NCI-H1092 treated with DMSO at 0.1 percent for 48 hours (cell line): ENCODE measurements at places on chromosomes 2 and 18.

DNA sequence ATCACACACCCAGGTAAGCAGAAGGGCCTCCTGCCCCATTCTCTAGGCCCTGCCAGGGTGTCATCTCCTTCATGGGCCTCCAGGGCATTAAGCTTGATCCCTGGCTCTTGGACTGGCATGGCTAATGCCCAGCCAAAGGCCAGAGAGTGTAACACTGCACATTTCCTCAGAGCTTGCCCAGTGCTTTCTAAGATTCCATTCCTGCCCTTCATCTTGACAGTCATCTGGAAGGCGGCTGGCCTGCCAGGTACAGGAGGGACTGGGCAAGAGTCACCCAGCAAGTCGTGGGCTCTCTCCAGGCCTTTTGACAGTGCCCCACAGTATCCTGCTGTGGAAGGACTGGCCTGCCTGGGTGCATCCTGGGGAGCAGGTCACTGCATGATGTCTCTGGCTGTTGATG, 268.9 kb downstream of the HAUS1 start:
- DNase-seq, result no peak

- DNase-seq, result no peak
Observed at GRCh38 chr2:108315444-108315934, 26.8 kb downstream of the SULT1C2 start.

DNA sequence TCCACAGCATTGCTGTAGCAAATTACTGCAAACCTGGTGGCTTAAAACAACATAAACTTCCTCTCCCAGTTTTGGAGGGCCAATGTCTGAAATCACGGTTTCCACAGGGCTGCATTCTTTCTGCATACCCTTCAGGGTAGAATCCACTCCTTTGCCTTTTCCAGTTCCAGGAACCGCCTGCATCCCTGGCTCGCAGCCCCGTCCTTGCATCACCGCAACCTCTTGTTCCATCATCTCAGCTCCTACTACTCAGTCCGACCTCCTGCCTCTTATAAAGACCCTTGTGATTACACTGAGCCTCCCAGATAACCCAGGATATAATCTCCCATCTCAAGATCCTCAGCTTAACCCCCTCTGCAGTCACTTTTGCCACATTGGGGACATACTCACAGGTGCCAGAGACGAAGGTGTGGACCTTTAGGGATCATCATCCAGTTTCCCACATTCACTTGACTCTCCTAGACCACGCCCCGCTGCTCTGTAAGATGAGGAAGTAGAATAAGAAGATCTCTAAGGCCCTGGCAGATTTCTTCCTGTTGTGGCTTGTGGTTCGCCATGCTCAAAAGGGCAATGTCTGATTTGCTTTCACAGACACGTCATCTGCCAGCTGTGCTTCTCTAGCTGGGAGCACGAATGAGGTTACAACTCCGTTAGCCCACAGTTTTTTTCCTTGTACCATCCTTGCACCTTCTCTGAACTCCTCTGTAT, 103.6 kb upstream of the AGAP1 start:
- no peak for DNase-seq

GRCh38 chr18:10147226-10147625, 233.4 kb downstream of the VAPA start:
- no peak for DNase-seq

- no peak for DNase-seq
Observed at GRCh38 chr2:37489536-37489935, 145.1 kb downstream of the QPCT start.

DNA sequence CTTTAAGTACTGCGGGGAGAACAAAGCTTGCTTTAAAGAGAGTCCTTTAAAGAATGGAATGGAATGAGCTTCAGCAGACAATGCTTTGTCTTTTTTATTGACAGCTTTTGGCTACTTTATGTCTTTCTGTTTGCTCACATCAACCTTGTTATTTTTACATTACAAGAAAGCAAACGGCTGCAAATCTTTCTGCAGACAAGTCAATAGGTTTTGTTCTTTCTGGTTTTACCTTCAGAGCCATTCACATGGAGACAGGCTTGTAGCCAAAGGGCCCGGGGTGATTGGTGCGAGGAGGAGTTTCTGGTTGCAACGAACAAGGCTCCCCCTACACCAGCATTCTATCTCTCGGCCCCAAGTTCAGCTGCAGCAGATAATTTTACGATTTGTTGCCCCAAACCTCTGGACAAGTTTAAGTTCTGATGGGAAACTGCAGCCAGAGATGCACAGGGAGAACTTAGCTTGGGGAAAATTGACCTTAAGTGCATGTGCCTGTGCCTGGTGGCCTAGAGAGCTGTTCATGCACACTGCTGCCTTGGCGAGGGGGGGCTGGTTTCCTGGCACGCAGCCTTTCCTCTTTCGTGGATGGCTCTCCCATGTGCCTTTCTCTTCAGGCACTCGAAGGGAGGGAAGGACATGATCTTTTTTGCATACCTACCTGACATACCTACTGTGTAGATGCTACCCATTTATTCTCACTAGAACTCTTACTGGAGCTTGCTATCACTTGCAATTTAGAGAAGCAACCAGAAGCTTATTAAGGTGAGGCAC, 543.2 kb downstream of the DCDC2C start:
- DNase-seq, result peak; percentile 35

DNA sequence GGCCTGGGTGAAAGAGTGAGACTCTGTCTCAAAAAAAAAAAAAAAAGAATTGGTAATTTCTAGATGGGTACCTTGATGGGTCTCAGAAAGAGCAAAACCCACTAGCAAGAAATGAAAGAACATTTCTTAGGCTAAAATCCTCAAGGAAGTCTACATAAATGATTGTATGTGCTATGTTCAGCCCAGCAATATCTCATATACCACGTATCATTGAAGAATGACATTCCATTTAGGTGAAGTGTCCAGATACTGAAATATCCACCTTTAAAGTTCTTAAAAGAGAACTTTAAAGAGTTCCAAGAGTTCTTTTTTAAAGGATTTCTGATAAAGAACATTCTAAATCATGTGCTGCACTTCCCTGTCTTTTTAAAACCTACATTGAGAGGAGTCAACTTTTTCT, 19.2 kb downstream of the NRP2 start:
- no peak for DNase-seq

GRCh38 chr2:208609166-208609804, 202.7 kb downstream of the PTH2R start:
- no peak for DNase-seq

- no peak for DNase-seq
Observed at GRCh38 chr2:101778102-101778501, 80.6 kb downstream of the MAP4K4 start.

GRCh38 chr2:129164220-129164949, 815.1 kb upstream of the RAB6C start:
- no peak for DNase-seq

- DNase-seq, result no peak
Observed at GRCh38 chr2:181420259-181421130, 36.7 kb upstream of the ITGA4 start.

- DNase-seq, result no peak
Observed at GRCh38 chr18:24875777-24876176, 415.3 kb downstream of the HRH4 start.

DNA sequence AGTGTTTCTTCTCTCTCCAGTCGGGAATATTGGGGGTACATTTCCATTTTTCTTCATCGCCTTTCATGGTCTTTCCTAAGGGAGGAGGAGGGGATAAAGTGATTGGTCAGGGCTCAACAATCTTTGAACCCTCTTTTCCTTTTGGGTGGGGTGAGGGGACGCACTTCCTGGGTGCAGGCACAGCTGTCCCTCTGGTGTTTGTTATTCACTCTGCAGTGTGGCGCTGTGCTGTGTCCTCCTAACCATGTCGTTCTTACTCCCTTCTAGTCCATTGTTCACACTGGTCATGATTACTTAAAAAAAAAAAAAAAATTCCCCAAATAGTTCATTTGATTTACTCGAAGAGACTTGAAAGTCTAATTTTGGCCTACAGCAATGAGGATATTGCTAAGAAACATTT, 44.4 kb downstream of the ZBTB14 start:
- no peak for DNase-seq

- DNase-seq, result peak; percentile 93
Observed at GRCh38 chr18:52312346-52312745, 27.7 kb upstream of the DCC start.

- DNase-seq, result no peak
Observed at GRCh38 chr2:166115589-166115988, 12.2 kb downstream of the SCN1A start.

DNA sequence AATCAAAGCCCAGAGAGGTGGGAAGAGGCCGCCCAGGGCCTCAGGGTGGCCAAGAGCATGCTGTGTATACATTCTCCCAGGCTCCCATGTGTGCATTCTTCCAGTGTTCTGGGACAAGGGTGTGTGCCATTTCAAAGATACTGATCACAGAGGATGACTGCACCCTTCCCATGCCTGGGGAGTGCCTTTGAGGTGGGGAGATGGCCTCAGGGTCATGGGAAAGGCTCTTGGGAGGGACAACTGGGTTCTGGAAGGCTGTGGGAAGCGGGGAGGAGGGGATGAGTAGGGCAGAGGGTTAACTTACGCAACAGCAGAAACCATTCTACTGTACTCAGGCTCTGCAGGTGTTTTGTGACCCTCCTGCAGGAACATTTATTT, 40.9 kb downstream of the KLHL29 start:
- no peak for DNase-seq

GRCh38 chr2:5410991-5411700, 281.0 kb upstream of the SOX11 start:
- DNase-seq, result peak; percentile 25

DNA sequence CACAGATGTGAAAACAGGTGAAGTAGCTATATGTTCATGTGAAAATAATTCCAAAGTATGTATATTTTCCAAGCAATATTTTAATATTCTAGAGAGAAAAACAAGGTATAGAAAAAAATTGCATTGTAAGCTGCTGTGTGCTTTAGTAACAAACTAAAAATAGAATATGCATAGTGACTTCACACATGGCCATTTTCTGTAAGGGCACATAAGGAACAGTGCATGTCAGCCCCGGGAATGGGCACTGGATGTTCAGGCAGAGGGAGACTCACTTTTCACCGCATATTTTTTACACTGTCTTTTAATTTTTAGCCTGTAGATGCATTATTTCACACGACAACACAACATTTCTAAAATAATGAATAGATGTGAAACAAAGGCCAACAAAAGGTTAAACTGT, 46.0 kb downstream of the CMPK2 start:
- DNase-seq, result no peak

- DNase-seq, result peak; percentile 86
Observed at GRCh38 chr18:37575646-37576045, 10.0 kb upstream of the CELF4 start.

DNA sequence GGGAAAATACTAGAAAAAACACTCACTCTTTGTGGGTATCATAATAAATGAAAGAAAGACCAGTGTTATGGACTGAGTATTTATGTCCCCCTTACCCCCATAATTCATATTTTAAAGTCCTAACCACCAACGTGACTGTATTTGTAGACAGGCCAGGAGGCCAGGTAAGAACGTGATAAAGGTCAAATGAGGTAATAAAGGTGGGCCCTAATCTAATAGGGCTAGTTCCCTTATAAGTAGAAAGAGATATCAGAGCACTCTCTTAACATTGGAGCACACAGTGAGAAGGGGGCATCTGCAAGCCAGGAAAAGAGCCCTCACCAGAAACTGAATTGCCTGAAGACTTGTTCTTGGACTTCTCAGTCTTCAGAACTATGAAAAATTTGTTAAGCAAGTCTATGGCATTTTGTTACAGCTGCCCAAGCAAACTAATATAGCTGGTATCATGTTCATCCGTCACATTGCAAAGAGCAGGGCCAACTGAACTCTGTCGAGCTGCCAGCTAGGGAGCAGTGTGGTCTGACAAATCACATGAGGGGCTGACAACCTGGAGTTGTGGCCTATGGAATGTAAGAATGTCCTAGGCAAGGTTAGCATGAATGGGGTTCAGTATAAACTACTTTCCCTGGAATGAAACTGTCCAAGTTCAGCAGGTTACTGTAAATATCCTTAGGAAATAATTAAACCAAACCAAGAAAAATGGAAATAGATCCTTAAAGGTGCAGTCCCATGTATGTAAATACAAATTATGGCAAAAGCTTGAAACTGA, 280.9 kb downstream of the ZNF385B start:
- DNase-seq, result no peak

GRCh38 chr2:736939-737338, 59.7 kb upstream of the TMEM18 start:
- DNase-seq, result no peak

GRCh38 chr2:33210626-33211025, 263.9 kb downstream of the LTBP1 start:
- no peak for DNase-seq

- no peak for DNase-seq
Observed at GRCh38 chr2:239201531-239201876, 199.3 kb downstream of the HDAC4 start.

- no peak for DNase-seq
Observed at GRCh38 chr18:25057491-25058050, 294.4 kb downstream of the ZNF521 start.

DNA sequence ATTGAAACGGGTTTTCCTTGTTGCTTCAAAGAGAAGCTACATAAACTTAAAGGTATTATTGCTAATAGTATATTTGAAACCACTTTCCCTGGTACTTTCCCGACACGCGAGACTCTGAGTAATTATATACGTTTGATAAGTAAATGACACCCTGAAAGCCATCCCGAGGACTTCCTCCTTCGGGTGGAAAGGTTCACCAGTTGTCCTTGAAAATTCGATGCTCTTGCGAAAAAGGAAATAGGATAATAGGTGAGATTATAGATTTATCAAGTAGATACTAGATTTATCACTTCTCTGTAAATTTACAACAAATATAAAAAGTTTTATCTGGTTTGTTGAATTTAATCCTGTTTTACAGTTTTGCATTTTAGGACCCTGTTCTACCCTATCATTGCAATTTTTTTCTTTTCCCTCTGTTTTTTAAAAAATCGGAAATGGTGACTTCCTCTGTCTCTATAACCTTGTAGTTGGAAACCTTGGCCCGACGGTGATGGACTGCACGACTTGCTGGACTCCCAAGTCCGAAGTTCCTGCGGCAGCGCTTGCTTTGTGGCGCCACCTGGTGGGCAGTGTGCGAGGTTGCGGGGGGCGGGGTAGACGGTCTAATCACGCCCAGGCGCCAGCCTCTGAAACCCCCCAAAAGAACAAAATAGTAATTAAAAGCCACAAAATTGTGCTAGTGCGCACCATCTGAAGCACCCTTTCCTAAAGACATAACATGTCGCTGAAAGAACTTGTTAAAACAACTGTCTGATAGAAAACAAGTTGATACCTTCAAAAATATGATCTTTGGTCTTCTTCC, 972 bp upstream of the DLX2 start:
- DNase-seq, result peak; percentile 64

GRCh38 chr2:239494578-239494977, 93.8 kb upstream of the HDAC4 start:
- no peak for DNase-seq

GRCh38 chr2:180325416-180326120, 318.5 kb upstream of the CWC22 start:
- DNase-seq, result no peak

DNA sequence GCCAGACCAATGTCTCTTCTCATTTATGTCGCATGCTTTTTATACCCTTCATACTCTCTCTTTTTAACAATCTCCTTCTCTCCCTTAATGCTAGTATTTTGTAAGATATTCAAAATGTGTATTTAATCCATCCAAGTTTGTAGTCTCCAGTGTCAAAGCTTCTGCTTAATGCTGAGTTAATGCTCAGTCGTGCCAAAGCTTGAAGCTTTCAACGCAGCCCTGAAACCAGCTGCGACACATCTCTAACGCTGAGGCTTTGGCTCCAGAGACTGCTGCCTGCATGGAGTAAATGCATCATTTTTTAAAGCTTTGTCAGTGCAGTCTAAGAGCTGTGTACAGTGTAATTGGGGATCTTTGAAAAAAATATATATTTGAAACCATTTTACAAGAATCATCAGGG, 2108.8 kb upstream of the PIK3C3 start:
- DNase-seq, result no peak

GRCh38 chr18:38747153-38747552, 1181.6 kb upstream of the CELF4 start:
- no peak for DNase-seq
